Daoy (cell line): ENCODE measurements at places on chromosomes 2 and 18. TPM values are rescaled to one million over a fixed set of nuclear protein-coding genes. Genes with fewer than 3 reads are reported as not detected.
A peak's percentile ranks its signal among the peaks of the same experiment; 100 is the strongest.

DNA sequence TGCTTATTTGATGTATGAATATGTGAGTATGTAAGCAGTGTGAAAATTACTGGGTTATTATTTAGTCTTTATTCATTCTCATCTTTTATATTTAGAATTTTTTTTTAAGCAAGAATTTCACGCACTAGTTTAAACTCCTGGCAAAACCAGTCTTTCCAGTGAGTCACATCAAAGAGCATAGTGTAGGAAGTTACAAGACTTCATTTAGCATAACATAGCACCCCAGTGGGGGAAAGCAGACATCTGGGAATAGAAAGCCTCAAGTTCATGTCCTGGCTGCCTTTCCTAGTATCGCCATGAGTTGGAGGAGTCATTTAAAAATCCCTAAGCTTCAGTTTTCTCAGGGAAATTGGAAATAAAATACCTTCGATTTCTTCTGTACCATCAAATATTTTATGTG, 408.3 kb downstream of the NUP35 start:
- no peak for DNase-seq

DNA sequence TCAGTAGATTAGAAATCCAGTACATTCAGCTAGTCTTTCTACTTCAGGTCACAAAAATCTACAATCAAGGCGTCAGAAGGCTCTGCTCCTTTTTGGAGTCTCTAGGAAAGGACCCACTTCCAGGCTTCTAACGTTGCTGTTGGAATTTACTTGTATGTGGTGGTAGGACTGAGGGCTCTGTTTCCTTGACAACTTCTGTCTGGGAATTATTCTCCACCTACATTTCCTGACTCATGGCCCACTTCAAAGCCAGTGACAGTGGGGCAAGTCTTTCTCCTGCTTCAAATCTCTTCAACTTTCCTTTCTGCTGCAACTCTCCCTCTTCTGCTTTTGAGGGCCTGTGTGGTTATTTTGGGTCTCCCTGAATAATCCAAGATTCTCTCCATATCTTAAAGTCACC, 10.4 kb upstream of the TMX3 start:
- DNase-seq = no peak

DNA sequence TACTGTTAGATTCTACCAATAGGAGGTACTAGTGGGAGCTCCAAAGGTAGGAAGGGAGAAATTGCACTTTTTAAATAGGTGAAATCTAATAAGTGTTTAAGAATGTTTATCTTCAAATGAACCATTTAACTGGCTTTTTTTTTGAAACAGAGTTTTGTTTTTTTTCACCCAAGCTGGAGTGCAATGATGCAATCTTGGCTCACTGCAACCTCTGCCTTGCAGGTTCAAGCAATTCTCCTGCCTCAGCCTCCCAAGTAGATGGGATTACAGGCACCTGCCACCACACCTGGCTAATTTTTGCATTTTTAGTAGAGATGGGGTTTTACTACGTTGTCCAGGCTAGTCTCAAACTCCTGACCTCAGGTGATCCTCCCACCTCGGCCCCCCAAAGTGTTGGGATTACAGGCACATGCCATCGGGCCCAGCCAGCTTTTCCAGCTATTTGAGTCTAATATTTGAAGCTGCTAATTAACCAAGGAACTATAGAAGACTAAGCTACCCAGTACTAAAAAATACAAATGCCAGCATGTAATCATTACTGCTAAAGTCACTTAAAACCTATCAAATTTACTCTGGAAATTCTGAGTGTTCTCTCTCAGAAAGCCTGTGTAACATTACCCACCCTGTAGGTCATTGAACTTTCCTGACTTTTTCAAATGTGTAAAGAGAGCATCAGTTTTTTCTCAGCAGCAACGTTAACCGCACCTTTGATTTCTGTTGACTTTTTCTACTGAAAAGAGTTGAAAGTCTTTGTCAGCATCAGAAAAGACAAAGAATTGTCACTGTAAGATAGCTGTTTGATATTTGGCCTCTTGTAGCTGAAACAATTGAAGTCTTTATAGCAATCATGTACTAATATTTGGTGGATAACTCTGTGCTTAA, 24.6 kb upstream of the RNF149 start:
- no peak for DNase-seq

GRCh38 chr18:62328586-62329525, 3.7 kb downstream of the TNFRSF11A start:
- DNase-seq = no peak

- DNase-seq = no peak
Observed at GRCh38 chr2:136210455-136210805, 92.5 kb upstream of the CXCR4 start.

- peak; percentile 25 for DNase-seq
Observed at GRCh38 chr2:16408331-16409005, 257.2 kb downstream of the CYRIA start.

DNA sequence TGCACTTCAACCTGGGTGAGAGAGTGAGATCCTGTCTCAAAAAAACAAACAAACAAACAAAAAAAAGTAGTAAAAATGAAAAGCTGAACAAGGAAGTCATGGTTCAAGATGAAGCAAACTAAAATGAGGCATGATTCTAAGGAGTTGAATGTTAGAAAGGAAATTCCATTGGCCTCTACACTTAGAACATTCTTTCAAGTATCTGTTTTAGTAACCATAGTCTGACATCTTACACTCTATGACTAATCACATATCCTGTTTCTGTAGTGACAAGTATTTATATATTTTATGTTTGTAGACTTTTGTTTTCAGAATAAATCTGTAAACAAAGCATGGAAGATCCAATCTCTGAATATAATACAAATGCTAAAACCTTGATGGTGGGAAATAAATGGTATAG, 164.1 kb downstream of the KIAA1328 start:
- no peak for DNase-seq

GRCh38 chr18:4994710-4995109, 202.3 kb downstream of the AKAIN1 start:
- no peak for DNase-seq

DNA sequence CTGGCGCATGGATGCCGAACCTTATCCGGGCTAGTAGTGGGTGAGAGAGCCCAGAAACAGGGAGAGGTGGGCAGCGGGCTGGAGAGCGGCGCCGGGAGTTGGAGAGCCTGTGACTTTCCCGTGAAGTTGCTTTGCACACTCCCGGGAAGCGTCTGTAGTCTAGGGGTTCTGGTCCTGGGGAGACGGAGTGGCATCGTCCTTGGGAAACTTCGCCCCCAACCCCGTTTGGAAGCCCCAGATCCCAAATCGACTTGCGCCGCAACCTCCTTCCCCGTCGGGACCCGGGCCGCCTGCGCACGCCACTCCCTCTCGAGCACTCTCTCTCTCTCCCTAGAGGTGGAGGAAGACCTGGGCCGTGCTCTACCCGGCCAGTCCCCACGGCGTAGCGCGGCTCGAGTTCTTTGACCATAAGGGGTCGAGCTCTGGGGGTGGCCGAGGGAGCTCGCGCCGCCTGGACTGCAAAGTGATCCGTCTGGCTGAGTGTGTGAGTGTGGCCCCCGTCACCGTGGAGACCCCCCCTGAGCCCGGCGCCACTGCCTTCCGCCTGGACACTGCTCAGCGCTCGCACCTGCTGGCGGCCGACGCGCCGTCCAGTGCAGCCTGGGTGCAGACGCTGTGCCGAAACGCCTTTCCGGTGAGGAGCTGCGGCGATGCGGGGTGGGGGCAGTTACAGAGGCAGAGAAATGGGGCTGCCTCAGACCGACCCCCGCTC, 456 bp downstream of the DOK1 start:
- peak; percentile 57 for DNase-seq

DNA sequence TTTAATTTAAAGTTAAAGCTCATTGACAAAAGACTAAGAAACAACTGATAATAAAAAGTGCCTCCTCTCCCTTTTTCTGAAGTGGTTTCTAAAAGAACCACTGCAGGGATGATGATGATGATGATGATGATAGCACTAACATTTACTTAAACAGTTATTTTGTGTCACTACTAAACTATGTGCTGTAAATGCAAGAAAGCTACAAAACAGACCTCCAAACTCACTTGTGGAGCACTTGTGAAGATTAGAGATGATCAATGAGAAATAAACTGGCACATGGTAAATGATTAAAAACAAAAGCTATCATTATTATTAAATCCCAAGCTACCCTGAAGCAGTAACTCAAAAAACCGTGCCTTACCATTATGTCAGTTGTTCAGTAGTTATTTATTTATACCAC, 88.7 kb downstream of the SLC8A1 start:
- no peak for DNase-seq

DNA sequence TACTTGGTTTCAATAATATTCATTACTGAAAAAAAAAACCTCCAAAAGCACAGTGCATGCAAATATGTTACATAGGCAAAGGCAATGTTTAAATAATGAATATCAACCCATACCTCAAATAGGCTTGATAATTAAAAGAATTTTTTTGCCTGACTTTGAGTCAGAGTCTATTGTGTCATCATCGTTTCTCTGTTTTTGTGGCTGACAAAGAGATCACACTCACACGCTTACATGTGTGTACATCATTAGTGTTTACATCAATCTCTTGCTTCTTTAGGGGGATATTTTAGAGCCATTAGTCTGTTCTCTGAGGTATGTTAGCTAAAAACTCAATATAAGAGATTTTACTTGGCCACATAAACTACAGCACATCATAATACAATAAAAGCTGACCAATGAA, 150.3 kb upstream of the MMADHC start:
- no peak for DNase-seq

- no peak for DNase-seq
Observed at GRCh38 chr2:123912171-123912570, 112.9 kb upstream of the CNTNAP5 start.

- peak; percentile 41 for DNase-seq
Observed at GRCh38 chr2:53786352-53786704, 425 bp downstream of the ASB3 start.

- no peak for DNase-seq
Observed at GRCh38 chr2:209413311-209414014, 10.4 kb upstream of the MAP2 start.

Gene SLC9A4
- total RNA-seq = not detected in 2 replicates

Gene UPP2
- total RNA-seq = not detected in 2 replicates

Gene ARHGAP15
- total RNA-seq = 0.51 and 1.4 TPM in 2 replicates

Gene DSG4
- not detected in 2 replicates for total RNA-seq

Gene WIPF1
- 5.4 and 15.1 TPM in 2 replicates for total RNA-seq
